ENCODE measurements at places on chromosomes 7 and 10.

GRCh38 chr10:31760674-31761081 is 168.0 kb downstream of the ARHGAP12 start:
- DNase-seq, result no peak

- no peak for DNase-seq
These were observed 53.9 kb downstream of the WIPF3 start for GRCh38 chr7:29860186-29860585.

GRCh38 chr10:3783316-3783681 is 1.7 kb downstream of the KLF6 start:
- DNase-seq, result no peak

DNA sequence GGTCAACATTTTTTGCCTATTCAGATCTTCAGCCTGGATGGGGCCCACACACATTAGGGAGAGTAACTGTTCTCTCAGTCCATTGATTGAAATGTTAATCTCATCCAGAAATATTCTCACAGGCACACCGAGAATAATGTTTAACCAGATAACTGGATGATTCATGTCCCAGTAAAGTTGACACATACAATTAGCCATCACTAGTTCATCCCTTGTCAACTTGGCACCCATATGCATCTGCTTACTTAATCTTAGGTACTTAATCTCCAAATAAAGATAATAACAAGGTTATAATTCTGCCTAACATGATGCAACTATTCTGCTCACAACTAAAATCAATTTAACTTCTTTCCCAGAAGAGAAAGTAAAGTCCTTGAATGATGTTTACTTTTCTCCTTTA is 502.6 kb downstream of the ADRA2A start:
- DNase-seq, result no peak

DNA sequence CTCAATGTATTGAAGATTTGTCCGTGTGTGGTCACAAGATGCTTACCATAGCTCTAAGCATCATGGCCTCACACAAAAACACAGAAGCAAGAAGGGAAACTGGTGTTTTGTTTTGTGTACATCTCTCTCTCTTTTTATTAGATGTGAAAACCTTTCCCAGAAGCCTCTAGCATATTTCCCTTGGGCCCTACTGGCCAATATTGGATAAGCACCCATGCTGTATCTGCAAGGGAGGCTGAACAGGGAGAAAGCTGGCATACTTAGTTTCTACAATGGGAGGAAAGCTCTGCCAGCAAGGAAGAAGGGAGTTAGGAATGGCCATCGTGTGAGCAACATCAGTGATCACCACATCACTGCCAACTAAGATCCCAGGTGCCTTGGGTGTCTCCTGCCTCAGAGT is 9.6 kb upstream of the NAMPT start:
- no peak for DNase-seq

GRCh38 chr10:24556126-24556749 is 167.4 kb downstream of the ARHGAP21 start:
- DNase-seq, result no peak

DNA sequence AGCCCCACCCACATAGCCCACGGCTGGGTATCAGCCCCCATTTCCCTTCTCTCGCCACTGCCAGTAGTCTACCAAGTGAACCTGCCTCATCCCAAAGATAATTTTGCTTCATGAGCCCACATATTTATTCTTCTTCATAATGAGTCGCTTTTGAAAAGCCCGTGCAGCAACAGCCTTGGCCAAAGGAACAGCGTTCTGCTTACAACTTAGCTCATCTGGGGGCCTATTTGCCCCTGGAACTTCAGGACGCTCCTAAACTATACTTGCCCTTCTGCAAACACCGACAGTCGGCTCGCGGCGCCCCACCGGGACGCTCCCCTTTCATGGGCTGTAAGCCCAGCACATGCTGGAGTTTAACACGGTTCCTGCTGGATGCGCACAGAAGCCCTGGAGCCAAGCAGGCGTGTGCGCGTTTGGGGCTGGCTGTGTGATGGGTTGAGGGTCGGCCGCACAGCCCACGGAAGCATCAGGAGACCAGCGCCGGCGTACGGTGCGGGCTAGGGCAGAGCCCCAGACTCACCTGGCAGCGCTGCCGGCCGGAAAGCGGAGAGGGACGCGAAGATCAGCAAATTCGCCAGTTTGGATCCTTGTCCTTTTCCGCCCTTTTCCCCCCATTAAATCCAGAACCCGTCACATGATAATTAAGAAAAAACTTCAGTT is 370 bp downstream of the TMEM60 start:
- DNase-seq, result peak; percentile 4

DNA sequence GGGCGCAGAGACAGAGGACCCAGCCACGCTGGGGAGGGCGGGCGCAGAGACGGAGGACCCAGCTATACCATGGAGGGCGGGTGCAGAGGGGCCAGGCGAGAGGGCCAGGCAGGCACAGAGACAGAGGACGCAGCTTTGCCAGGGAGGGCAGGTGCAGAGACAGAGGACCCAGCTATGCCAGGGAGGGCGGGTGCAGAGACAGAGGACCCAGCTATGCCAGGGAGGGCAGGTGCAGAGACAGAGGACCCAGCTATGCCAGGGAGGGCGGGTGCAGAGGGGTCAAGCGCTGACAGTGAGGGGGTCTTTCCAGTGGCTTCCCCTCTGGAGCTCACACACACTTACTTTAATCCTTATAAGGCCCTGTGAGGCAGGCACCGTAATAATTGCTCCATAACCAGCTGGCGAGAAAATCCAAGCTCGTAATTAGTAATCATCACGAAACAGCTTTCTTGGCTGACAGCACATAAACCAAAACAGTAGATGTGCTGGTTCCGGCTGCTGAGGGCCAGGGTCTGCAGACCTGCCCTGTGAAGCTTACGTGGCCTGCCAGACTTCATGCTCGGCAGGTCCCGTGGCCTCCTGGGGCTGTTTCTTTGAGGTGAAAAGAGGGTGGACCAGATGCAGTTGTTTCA is 137.2 kb downstream of the VIPR2 start:
- no peak for DNase-seq

GRCh38 chr10:21260506-21261149 is 264.9 kb downstream of the SKIDA1 start:
- no peak for DNase-seq

DNA sequence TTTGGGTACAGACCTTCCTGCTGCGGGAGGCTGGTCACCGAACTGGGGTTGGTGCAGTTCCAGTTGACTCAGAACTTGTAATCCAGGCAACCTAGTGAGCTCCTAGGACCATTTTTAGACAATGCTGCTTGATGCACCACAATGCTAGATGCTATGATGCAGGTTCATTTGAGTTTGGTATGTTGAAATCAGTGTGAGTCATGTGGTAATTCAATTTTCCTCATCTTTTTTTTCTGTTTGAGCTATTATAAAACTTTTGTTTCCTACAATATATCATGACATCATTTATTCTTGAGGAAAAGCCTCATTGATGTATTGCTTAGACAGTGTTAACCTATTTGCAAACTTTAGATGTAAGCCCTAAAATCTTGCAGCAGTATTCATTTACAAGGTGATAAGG is 40.9 kb upstream of the MTPN start:
- no peak for DNase-seq

- DNase-seq, result no peak
These were observed 182.2 kb downstream of the HTR7 start for GRCh38 chr10:90675621-90676020.

GRCh38 chr10:27240212-27241009 is at the start of gene ACBD5:
ACBD5 (minus strand) TSS chr10:27240797; CDS start chr10:27240688, 109 bp downstream.
- DNase-seq, result peak; percentile 37

DNA sequence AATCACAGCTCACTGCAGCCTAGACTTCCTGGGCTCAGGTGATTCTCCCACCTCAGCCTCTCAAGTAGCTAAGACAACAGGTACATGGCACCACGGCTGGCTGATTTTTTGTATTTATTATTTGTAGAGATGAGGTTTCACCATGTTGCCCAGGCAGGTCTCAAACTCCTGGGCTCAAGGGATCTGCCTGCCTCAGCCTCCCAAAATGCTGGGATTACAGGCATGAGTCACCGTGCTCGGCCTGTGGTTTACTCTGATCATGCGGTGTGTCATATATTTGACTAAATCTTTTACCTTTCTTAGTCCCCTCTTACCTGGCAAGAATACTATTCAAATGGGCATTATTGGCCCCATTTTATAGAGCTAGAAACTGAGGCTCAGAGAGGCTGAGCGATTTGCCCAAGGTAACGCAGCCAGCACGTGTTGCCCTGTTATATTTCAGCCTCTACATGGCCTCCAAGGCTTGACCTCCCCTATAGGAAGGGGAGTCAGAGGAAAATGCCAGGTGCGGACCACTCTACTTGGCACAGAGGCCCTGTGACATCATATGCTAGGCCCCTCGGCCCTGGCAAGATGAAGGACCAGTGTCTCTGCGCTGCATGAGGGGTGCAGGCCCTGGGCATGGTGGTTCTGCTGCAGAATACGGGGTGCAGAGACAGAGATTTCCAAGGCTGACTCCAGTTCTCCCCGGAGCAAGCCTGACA is 8.2 kb downstream of the ZCCHC24 start:
- no peak for DNase-seq

DNA sequence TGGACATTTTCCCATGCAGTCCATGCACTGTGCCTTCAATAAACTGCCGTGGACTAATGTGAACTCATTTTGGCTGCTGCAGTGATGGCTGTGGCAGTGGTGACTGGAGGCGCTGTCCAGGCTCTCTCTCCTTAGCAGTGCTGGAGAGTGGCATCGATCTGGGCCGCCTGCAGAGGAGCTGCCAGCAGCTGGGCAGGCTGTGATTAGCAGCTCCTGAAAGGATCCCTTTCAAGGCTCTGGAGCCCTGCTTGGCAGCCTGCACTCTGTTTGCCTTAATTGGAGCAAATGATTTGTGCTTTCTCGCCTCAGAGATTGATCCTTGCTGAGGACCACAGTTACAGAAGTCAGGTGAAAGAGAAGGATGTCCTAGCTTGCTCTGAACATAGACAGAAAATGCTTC is 130.1 kb upstream of the VWC2 start:
- no peak for DNase-seq

DNA sequence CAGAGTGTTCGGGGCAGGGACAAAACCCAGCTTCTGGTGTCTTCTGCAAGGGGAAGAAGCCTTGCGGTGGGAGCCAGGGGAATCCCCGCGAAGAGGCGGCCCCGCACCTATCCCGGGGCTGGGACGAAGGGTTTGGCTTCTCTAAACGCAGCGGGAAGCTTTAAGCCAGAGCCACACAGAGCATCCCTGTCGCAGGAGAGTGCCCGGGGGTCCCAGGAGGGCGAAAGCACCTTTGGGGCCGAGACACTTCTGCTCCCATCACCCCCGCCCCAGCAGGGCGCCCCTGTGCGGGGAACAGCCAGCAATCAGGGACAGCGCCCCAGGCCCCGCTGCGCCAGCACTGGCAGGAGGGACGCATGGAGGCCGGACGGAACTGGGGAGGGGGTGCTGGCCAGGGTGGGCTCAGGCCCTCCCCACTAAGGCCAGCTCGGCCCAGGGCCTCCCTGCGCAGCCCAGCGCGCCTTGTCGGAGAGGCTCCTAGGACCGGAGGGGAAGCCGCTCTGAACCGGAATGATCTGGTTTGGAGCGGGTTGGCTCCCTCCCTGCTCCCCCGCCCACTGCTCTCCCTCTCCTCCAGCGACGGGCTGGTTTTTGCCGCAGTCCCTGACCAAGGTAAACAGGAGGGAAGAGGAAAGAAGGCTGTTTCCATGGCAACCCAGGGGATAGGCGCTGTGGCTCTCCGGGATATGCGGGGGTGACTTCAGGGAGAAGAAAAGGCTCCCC is 63.9 kb downstream of the TMEM209 start:
- DNase-seq, result no peak

GRCh38 chr10:77168161-77168560 is 469.4 kb downstream of the KCNMA1 start:
- DNase-seq, result no peak

DNA sequence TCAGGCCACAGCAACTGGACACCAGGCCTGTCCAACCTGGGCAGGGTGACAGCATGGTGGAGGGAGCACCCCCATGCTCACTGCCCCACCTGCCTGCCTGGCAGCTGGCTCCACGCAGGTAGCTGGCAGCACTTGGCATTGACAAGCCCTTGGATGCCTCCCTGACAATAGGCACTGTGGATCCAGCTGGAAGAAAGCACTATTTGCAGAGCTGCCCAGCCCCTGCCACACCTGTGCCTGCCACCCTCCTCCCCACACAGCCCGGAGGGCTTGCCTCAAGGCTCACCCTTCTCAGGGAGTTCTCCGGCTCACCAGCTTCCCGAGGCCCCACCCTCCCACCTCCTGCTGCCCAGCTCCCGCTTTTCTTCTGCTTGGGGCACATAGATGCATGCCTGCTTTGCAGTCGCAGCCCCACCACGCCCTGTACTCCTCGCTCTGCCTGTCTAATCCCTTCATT is 160.1 kb downstream of the NEURL1 start:
- DNase-seq, result no peak

- DNase-seq, result no peak
These were observed 80.8 kb downstream of the GPR26 start for GRCh38 chr10:123746942-123747341.
